Activated CD4-positive, alpha-beta T cell treated with anti-CD3 and anti-CD28 coated beads, Interleukin-2, amount 50 U/mL, for 1 hour (primary cell): ENCODE measurements at places on chromosomes 2 and 18.

DNA sequence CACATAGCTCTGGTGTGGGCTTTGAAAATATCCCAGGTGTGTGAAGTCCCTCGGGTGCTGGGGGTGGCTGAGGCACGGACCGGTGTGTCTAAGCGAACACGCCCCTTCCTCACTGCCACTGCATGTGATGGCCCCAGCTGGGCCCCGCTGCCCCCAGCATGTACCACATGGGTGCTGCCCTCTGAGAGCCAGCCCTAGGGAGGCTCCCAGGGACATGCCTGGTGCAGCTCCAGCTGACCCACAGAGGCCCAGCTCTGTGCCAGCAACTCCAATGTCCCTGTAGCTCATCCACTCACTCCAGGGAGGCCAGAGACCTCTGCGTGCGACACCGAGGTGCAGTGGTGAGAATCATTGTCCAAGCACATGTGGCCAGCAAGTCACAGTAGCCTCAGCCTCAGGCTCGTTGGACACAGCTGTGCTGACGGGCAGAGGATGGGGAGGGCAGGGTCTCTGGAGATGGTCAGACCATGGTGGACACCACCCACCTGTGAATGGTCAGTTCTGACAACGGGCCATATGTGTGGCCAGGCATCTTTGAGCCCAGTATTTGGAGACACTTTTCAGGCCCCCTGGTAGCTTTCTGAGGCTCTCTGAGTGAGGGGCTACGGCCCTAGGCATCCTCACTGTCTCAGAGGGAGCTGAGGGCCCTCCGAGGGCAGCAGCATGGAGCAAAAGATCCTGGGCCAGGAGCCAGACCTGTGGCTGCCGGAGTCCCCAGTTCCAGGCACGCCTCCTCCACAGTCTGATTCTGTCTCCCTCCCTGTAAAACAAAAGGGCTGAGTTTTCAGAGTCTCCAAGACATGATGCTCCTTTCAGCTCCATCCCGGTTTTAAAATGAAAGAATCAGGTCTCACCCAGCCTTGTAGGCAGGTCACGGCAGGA lies 220.7 kb downstream of the NDUFA10 start:
- DNase-seq: no peak

DNA sequence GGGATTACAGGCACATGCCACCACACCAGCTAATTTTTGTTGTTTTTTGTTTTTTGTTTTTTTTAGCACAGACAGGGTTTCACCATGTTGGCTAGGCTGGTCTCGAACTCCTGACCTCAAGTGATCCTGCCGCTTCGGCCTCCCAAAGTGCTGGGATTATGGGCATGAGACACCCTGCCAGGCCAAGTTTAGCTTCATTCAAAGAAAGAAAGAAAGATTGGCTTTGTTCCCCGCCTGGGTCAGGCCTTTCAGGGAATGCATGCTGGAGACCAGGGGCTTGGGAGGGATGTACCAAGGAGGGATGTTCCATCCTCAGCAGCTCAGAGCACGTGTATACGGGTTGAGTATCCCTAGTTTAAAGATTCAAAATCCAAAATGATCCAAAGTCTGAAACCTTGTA lies 283.0 kb downstream of the ALPK2 start:
- DNase-seq: no peak

DNA sequence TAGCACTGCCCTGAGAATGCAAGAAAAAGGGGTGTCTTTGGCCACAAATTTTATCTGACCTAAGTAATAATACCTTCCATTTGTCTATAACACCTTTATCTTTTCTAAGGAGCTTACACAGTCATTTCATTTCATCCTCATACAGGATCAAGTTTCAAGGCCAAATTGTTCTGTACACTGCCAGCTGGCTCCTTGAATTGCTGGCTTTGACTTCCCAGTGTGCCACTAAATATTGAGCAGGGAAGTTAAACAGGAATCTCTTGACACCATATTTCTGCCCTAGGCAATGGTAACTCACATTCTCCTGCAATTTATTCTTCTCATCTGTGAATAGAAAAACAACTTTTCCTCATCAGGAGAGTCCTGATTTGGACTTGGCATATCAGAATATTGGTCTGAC lies 195.1 kb upstream of the LRP1B start:
- no peak for DNase-seq

DNA sequence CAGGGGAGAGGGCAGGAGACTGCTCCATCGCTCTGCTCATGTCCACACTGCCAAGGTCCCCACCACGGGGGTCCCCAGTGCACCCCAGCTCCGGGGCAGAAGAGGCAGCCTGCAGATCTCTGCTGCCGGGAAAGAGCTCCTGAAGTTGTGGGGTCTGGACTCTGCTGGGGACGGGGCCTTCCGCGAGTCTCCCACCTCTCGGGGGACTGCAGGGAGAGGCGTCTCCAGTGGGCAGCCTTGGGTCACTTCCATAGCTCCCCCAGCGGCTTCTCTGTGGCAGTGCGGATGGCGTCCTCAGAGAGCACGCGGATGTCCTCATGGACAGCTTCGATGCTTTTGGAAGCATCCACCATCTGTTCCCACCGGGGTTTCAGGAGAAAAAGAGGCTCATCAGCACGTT lies 10.7 kb downstream of the DTYMK start:
- no peak for DNase-seq

GRCh38 chr2:216632952-216633615 lies at the start of gene IGFBP2:
TSS of gene IGFBP2 (plus strand) at chr2:216633420. CDS start at chr2:216633524, 104 bp downstream.
- DNase-seq: no peak

DNA sequence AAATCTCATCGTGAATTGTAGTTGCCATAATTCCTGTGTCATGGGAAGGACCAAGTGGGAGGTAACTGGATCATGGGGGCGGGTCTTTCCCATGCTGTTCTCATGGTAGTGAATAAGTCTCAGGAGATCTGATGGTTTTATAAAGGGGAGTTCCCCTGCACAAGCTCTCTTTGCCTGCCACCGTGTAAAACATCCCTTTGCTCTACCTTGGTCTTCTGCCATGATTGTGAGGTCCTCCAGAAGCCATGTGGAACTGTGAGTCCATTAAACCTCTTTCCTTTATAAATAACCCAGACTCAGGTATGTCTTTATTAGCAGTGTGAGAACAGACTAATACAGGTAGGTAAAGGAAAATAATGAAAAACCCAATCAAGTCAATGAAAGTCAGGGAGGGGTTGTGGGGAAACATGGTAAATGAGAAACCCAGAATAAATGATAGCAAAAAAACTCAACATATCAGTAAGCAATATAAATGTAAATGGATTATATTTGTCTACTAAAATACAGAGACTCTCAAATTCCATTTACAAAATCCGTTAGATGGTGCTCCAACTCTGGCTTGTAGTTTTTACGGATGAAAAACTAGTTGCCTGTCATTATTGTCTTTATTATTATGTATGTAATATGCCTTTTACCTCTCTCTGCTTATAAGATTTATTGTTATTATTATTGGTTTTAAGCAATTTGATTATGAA lies 98.9 kb upstream of the NDUFV2 start:
- no peak for DNase-seq

GRCh38 chr18:24595561-24596031 lies 135.2 kb downstream of the HRH4 start:
- DNase-seq: no peak

- no peak for DNase-seq
These were observed 327.2 kb downstream of the SATB2 start for GRCh38 chr2:199130501-199130900.

DNA sequence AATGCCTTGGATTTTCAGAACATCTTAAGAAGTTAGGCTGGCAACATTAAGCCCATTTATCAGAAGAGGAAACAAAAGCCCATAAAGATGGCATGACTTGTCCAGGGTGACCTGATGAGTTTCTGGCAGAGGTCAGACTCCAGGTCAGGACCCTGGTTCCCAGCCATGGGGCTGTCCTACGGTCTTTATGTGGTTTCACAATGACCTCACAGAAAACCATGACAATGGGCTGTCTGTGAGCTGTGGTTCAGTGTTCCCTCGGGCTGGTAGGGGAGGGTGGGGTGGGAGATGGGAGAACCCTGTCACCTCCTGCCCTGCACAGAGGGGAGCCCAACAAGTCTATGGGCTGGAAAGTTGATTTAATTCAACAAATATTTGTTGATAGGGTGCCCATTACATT lies 101.8 kb downstream of the LOXHD1 start:
- DNase-seq: no peak

DNA sequence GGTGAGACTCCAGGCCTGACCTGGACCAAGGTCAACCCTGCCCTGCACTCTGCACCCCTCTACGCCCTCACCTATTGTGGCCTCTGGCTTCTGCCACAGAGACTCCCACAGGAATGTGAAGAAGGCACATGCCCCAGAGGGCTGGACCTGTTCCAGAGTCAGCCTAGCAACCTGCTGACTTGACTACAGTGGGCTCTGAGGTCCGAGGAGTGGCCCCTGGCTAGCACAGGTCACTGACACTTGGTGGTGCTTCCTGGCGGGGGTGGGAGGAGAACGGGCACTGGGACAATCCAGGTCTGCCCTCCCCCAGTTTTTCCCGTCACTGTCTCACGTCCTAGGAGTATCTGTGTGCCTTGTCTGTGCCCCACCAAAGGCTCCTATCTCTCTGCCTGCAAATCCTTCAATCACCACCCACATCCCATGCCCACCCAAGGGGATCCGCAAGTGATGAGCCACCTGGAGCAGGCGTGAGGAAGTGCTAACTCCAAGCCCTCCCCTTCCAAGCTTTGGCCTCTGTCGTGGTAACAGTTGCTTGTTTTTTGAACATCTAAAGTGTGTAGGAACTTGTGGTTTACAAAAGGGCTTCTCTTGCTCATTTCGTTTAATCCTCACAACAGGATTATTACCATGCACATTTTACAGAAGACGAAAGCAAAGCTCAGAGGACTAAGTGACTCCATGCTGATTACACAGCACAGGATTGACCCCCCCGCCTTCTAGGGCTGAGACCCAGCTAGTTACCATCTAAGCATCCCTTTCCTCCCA lies 86.2 kb downstream of the MCFD2 start:
- no peak for DNase-seq

DNA sequence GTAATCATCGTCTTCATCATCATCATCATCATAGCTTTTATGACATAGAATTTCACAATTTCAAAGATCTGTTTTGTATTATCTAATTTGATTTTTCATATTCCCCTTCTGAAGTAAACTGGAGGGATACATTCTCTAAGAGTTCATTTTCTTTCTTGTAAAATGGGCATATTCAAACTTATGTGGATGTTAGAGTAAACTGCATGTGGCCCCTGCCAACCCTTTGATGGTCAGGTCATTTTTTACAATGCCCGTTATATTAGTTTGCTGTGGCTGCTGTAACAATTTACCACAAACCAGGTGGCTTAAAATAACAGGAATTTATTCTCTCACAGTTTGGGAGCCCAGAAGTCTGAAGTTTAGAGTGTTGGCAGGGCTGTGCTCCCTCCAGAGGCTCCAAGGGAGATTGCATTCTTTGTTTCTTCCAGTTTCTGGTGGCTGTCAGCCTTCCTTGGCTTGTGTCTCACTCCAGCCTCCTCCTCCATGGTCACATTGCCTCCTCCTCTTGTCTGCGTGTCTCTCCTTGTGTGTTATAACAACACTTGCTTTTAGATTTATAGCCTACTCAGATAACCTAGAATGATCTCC lies 127.5 kb upstream of the MMADHC start:
- DNase-seq: no peak

GRCh38 chr2:174888146-174888545 lies 117.0 kb downstream of the CHN1 start:
- no peak for DNase-seq

GRCh38 chr2:223563462-223563861 lies 38.7 kb downstream of the SCG2 start:
- DNase-seq: no peak

- DNase-seq: no peak
These were observed 4.4 kb downstream of the MRPL35 start for GRCh38 chr2:86203614-86204013.

DNA sequence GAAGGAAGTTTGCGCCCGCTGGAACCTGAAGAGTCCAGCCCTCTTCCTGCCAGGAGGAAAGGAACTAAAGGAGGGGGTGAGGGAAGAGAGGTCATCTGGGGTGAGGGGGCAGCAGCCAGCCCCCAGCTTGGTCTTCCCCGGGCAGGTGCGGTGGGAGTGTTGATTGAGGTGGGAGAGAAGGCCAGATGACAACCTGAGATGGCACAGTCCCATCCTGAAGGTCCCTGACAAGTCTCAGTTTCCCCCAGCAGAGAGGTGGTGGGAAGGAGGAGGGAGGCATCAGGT lies 240.9 kb downstream of the HAUS1 start:
- DNase-seq: no peak

- DNase-seq: no peak
These were observed 9.1 kb upstream of the ECEL1 start for GRCh38 chr2:232496501-232497270.

DNA sequence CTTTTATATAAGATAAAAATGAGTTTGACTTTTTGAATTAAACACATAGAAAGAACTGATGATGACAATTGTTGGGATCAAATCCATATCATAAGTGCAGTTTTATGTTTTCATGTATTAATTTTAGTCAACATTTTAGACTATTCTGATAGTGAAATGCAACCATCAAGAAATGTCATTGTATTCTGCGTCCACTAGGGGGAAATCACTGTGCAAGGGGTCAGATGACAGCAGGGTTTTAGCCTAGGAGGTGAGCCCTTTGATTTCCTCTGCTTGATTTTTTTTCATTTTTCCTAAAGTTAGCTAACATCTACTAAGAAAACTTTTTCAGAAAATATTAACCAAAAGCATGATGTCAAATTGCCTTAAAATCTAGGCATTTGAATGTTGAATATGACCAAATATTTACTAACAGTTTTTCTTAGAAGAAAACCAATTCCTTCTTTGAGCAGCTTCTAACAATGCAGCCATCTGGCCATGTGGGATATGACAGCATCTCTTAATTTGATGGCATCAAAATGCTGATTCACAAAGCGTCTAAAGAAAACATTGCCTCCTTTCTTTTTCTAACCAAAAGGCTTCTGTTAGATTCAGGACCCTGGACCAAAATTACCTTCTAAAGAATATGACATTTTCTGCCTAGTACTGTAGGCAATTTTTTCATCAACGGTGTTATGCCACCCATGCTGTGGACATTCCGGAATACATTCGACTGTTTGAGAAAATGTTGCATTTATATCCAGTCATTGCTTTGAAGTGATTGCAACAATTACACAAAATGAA lies 141.5 kb downstream of the SPHKAP start:
- DNase-seq: no peak

DNA sequence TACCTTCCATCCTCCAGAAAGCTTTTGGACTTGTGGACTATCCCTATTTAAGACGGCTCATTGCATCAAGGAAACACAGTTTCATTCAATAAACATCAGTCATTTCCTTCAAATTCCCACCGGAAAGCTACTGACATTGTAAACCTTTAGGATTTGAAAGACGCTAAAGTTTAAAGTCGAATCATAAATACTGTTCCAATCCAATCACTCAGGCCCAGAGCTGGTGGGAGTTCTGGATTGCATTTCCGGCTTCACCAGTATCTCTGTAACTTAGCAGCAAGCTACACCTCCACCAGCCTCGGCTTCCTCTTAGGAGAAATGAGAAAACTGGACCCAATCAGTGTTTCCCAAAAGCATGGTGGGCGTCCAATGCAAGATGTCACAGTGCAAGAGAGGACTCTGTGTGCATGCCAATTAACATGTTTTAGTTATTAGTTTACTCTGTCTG lies 1.6 kb downstream of the WDFY1 start:
- no peak for DNase-seq

GRCh38 chr2:177036747-177037146 lies 175.8 kb upstream of the HNRNPA3 start:
- DNase-seq: no peak

- no peak for DNase-seq
These were observed 12.0 kb upstream of the MBP start for GRCh38 chr18:77144451-77145118.

- DNase-seq: no peak
These were observed 18.7 kb upstream of the ACKR3 start for GRCh38 chr2:236550701-236551465.

GRCh38 chr2:11933854-11934253 lies 187.4 kb downstream of the LPIN1 start:
- no peak for DNase-seq
